ENCODE measurements at places on chromosomes 1 and 21. TPM values are rescaled to one million over a fixed set of nuclear protein-coding genes. Genes with fewer than 3 reads are reported as not detected.

- DNase-seq: no peak
These were observed 112.8 kb downstream of the KCND3 start for GRCh38 chr1:111876631-111877030.

The ABCA4 gene
- total RNA-seq: not detected

The AIRE gene
- total RNA-seq: not detected

- no peak for DNase-seq
These were observed 71.3 kb upstream of the PKN2 start for GRCh38 chr1:88612773-88613172.

The FAAH gene
- total RNA-seq: 5.1 TPM

- DNase-seq: no peak
These were observed 368.8 kb upstream of the ADGRL4 start for GRCh38 chr1:79375352-79375751.

- no peak for DNase-seq
These were observed 43.9 kb downstream of the TESK2 start for GRCh38 chr1:45446950-45447672.

The GRIK1 gene
- not detected for total RNA-seq

DNA sequence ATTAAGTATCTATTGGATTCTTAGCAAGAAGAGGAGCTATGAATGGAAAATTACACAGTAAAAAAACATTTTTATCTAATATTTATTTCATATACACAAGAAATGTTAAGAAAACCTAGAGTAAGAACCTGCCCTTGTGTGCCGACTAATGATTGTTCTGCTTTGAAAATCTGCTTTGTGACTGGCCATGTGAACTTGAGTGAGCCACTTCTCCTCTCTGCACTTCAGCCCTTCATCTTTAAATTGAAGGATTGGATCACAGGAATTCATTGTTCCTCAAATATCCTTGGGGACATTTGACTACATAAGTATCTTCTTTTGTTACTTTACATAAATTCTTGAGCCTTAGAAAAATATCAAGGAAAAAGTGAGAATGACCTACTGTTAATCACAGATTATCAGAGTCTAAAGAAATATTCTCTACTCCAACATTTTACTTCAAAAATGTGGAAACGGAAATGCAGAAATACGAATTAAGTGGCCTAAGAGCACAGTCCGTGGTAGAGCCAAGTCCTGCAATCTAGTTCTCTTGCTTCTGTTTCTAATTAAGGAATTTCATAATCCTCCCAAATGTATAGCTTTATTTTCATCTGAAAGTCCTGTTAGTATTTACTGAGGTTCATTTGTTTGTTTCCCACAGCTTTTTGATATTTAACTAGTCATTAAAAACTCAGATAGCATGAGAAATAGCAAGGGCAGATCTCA, 46.3 kb upstream of the SAMSN1 start:
- DNase-seq: no peak
